ENCODE measurements at places on chromosomes 3 and 15.

- peaks cover 14% of the 10 kb centered on the region for H3K4me1 ChIP-seq
- no peaks in the 10 kb centered on the region for H3K36me3 ChIP-seq
These were observed at the start of gene TMEM45A for GRCh38 chr3:100492059-100493006. Gene TMEM45A (plus strand): TSS chr3:100492619. CDS start chr3:100555212, 62,593 bp downstream.

DNA sequence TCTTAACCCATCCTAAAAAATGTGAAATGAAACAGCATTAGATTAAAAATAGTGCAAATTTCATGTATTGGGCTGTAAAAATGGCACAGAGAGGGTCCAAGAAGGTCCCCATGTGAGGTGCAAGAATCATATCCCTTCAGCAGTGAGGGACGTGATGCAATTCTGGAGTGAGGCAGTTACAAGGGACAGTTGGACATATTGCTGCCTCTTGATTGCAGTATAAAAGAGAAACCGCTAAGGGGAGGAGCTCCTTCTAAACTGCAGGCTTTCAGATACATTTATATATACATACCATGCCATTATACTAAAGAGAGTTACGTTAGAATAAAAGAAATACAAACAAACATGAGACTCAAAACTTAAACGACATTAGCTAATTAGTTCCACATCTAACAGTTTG, 304.2 kb upstream of the CTNNB1 start:
- no peaks in the 10 kb centered on the region for H3K27me3 ChIP-seq
- no peaks in the 10 kb centered on the region for H3K4me1 ChIP-seq
- H3K4me3 ChIP-seq, result no peak overlapping the region
- no peak for DNase-seq
- no peaks in the 10 kb centered on the region for H3K36me3 ChIP-seq

- H3K4me1 ChIP-seq, result no peaks in the 10 kb centered on the region
- no peaks in the 10 kb centered on the region for H3K36me3 ChIP-seq
- no peak overlapping the region for H3K4me3 ChIP-seq
- DNase-seq, result no peak
- H3K27me3 ChIP-seq, result no peaks in the 10 kb centered on the region
These were observed 110.2 kb upstream of the EPHA3 start for GRCh38 chr3:88997260-88997659.

DNA sequence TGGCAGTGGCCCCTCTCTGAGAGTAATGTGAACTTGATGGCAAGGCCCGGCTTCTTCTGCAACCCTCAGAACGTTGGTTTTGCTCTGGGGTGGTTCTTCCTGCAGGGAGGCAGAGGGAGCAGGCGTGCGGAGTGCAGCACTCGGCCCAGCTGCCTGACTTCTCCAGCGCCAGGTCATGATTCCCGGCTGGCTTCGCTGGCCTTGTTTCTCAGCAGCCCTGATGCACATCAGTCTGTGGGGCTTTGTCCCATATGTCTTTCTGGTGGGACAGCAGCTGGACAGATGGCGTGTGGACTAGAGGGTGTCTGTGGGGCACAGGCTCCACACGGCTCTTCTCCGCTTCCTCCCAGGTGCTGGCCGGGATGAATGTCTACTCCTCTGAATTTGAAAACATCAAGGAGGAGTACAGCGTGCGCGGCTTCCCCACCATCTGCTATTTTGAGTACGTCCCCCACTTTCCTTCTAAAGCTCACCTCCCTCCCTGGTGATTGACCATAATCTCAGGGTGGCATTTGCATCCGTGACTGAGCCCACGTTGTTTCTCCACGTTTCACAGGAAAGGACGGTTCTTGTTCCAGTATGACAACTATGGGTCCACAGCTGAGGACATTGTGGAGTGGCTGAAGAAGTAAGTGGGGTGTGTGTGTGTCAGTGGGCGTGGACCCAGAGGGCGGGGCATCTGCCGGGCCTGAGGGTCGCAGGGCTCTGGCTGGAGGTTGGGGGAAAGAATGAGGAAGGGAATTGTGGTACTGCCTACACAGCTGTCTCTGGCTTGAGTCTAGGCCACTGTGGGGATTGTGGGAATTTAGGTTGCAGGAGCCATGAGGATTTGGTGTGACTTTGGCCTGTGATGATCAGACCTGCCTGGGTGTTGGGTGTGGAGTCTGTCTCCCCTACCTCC, 57.1 kb downstream of the PDIA5 start:
- H3K27me3 ChIP-seq, result no peaks in the 10 kb centered on the region
- H3K4me3 ChIP-seq, result no peak overlapping the region
- H3K4me1 ChIP-seq, result peaks cover 19% of the 10 kb centered on the region
- H3K36me3 ChIP-seq, result no peaks in the 10 kb centered on the region
- DNase-seq, result no peak
- no peak overlapping the region for H3K27ac ChIP-seq

DNA sequence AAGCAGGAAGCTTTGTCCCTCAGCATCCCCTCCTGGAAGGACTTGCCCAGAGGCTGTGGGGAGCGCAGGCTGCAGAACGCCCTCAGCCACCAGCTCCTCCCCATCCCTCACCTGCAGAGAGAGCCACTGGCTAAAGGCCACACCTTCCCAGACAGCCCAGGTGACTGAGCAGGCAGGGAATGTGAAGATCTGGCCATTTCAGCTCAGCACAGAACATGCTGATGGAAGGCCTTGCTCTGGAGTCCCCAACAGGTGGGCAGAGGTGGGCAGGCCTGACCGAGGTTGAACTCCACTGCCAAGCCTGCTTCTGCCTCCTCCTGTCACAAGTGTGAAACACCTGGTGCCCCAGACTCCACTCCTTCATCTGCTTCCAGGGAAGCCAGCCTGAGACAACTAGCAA, 50.7 kb upstream of the SEC61A1 start:
- no peaks in the 10 kb centered on the region for H3K27me3 ChIP-seq
- H3K4me3 ChIP-seq, result no peak overlapping the region
- H3K36me3 ChIP-seq, result no peaks in the 10 kb centered on the region
- peaks cover 12% of the 10 kb centered on the region for H3K4me1 ChIP-seq
- H3K27ac ChIP-seq, result no peak overlapping the region
- DNase-seq, result no peak

DNA sequence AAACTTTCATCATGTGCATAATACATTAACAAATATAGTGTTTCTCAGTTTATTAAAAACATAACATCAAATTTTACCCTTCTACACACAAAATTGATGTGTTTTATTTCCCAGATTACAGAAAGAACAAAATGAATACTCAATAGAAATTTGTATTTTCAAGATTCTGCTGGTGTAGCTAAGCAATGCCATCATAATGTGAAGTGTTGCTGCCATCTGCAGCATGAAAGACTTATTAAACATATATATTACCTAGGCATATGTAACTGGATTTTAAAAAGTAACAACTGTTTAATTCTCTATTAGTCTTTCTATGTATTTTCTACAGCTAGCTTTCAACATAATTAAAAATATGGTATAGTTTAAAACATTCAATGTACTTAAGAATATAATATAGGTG, 27.5 kb downstream of the PLSCR5 start:
- peak; percentile 29 for DNase-seq
- no peak overlapping the region for H3K4me3 ChIP-seq
- no peak overlapping the region for H3K27ac ChIP-seq
- H3K36me3 ChIP-seq, result no peaks in the 10 kb centered on the region
- no peaks in the 10 kb centered on the region for H3K4me1 ChIP-seq

DNA sequence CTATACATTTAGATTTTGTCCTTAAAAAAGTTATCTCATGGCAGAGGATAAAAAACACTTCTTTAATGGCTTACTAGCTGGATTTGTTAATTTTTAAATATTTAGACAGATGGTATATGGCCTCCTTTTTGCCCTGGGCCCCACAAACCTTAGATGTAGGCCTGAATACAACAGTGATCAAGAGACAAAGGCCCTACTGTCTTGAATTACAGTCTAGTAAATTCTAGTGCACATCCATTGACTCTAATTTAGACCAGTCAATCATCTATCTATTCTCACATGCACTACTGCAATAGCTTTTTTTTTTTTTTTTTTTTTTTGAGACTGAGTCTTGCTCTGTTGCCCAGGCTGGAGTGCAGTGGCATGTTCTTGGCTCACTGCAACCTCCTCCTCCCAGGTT, 452.8 kb downstream of the FHIT start:
- no peaks in the 10 kb centered on the region for H3K36me3 ChIP-seq
- DNase-seq, result no peak
- peaks cover 20% of the 10 kb centered on the region for H3K4me1 ChIP-seq
- no peaks in the 10 kb centered on the region for H3K27me3 ChIP-seq

- H3K27ac ChIP-seq, result no peak overlapping the region
- no peaks in the 10 kb centered on the region for H3K4me1 ChIP-seq
- no peaks in the 10 kb centered on the region for H3K27me3 ChIP-seq
These were observed 12.1 kb downstream of the ATP13A3 start for GRCh38 chr3:194474675-194475074.

- DNase-seq, result no peak
- H3K27ac ChIP-seq, result no peak overlapping the region
- H3K4me3 ChIP-seq, result no peak overlapping the region
- H3K36me3 ChIP-seq, result no peaks in the 10 kb centered on the region
These were observed 11.3 kb downstream of the ARL8B start for GRCh38 chr3:5133239-5134018.

DNA sequence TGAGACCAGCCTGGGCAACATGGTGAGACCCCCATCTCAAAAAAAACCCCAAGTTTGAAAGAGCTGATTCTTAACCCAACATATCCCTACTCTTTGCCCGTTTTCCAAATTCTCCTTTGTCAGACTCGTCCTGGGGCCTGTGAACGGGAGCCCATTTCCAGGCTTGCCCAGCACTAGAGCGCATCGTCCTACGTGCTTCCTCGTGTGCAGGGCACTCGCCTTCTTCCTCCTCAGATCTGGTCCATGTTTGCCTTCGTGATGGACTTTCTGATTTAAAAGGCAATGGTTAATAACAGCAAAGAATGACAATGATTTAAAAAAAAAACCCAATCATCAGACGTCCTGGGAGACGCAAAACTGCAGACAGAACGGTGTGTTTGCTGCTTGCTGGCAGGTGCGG, 10.1 kb downstream of the MELTF start:
- DNase-seq, result no peak
- H3K4me1 ChIP-seq, result peaks cover 15% of the 10 kb centered on the region
- H3K36me3 ChIP-seq, result no peaks in the 10 kb centered on the region
- H3K27me3 ChIP-seq, result no peaks in the 10 kb centered on the region
- no peak overlapping the region for H3K27ac ChIP-seq

- no peak overlapping the region for H3K4me3 ChIP-seq
- H3K27me3 ChIP-seq, result no peaks in the 10 kb centered on the region
- H3K4me1 ChIP-seq, result peaks cover 16% of the 10 kb centered on the region
- DNase-seq, result no peak
These were observed 124.8 kb downstream of the MYLK start for GRCh38 chr3:123759311-123759710.

GRCh38 chr3:151890721-151891141, 17.3 kb downstream of the SUCNR1 start:
- H3K27ac ChIP-seq, result no peak overlapping the region
- no peak overlapping the region for H3K4me3 ChIP-seq
- no peaks in the 10 kb centered on the region for H3K36me3 ChIP-seq
- no peaks in the 10 kb centered on the region for H3K27me3 ChIP-seq
- H3K4me1 ChIP-seq, result peaks cover 6% of the 10 kb centered on the region
- no peak for DNase-seq

- H3K27ac ChIP-seq, result no peak overlapping the region
- H3K27me3 ChIP-seq, result peaks cover 20% of the 10 kb centered on the region
- no peaks in the 10 kb centered on the region for H3K36me3 ChIP-seq
- no peak for DNase-seq
- H3K4me1 ChIP-seq, result no peaks in the 10 kb centered on the region
- peak overlapping the region; percentile 75 for H3K4me3 ChIP-seq
These were observed 1.2 kb upstream of the EDEM1 start for GRCh38 chr3:5186089-5186857.

GRCh38 chr15:31347067-31347975, 20.7 kb downstream of the KLF13 start:
- H3K4me3 ChIP-seq, result no peak overlapping the region
- H3K4me1 ChIP-seq, result no peaks in the 10 kb centered on the region
- no peaks in the 10 kb centered on the region for H3K36me3 ChIP-seq
- H3K27me3 ChIP-seq, result no peaks in the 10 kb centered on the region
- DNase-seq, result no peak
- no peak overlapping the region for H3K27ac ChIP-seq
